ENCODE measurements at places on chromosomes 7 and 10. TPM values are rescaled to one million over a fixed set of nuclear protein-coding genes. Genes with fewer than 3 reads are reported as not detected.
A peak's percentile ranks its signal among the peaks of the same experiment; 100 is the strongest.

DNA sequence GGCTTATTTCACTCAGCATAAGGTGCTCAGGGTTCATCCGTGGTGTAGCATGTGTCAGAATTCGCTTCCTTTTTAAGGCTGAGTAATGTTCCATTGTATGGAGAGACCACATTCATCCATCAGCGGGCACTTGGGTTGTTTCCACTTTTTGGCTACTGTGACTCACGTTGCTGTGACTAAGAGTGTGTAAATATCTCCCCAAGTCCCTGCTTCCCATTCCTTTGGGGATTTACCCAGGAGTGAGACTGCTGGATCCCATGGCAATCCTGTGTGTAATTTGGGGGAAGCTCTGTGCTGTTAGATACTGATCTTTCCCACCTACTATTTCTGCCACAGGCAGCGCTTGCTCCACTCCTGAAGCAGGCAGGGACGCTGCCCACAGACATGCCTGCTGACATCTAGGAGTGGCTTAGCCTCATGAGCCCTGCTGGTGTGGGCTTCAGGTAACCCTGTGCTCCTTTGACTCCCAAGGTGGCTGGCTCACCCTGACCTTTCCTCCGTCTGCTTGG is 346.0 kb downstream of the FRMD4A start:
- peak; percentile 98 for DNase-seq

GRCh38 chr7:44063547-44063893 is 1.8 kb downstream of the PGAM2 start:
- no peak for DNase-seq

Gene HOGA1
- 0.53 TPM for total RNA-seq

- no peak for DNase-seq
These were observed 181.4 kb downstream of the CUX1 start for GRCh38 chr7:101998906-101999240.

GRCh38 chr7:158574308-158575036 is 13.2 kb downstream of the PTPRN2 start:
- DNase-seq: no peak

- DNase-seq: peak; percentile 84
These were observed 344.1 kb upstream of the PRKCQ start for GRCh38 chr10:6924166-6924565.

DNA sequence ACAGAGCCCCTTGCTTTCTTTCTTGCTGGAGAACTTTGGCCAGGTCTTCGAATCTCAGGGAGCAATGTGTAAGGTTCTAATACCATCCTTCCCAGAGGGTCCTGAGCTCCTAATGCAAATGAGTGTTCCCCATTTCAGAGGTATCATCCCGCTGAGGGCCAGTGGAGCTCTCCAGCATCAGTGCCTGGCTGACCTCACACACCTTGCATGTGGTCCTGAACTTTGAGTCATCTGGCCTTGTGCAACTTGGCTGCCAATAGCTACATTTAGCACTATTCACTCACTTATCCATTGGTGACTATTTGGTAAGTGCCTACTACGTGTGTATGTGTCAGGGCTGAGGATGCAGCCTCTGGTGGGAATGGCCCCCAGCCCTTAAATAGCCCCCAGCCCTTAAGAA is 48.4 kb upstream of the HABP2 start:
- DNase-seq: no peak

GRCh38 chr7:101104193-101104713 is 19.0 kb downstream of the TRIM56 start:
- DNase-seq: no peak

Gene MYH16
- total RNA-seq: 29.6 TPM

GRCh38 chr7:24862461-24862860 is 105.2 kb upstream of the GSDME start:
- DNase-seq: no peak

Gene AS3MT
- total RNA-seq: 0.14 TPM

Gene ZP3
- 2.5 TPM for total RNA-seq

Gene TMEM270
- total RNA-seq: 0.23 TPM

DNA sequence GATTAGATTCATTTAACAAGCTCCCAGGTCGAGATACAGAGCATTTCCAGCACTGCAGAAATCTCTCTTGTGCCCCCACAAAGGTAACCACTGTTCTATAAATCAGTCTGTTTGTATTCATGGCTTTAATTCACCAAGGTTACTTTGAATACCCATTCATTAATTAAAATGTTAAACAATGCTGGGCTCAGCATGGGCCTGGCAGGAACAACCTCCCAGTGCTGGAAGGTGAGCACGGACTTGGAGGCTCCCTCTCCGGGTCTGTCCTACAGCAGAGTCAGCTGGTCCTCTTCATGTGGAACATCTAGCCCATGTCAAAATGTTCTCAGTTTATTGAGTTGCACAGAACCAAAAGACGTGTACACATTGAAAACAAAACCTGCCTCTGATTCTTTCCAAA is 15.6 kb upstream of the EFCAB10 start:
- no peak for DNase-seq

Gene SYT15B
- total RNA-seq: not detected

DNA sequence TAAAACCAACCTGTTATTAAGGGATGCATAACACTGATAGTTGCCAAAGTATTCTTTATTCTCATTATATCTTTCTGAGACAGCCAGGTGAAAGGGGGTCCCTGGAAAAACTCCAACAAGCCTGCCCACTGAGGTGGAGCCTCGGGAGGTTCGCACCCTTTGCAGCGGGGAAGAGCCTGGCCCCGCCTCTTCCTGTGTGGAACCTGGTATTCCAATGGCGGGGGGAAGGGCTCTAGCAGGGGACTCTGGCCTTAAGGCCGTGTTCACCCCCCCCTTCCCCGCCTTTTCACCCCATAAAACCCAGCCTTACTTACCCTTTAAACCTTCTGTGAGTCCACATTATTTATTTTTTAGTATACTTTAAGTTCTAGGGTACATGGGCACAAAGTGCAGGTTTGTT is 62.4 kb upstream of the PDK4 start:
- DNase-seq: no peak

Gene PON1
- not detected for total RNA-seq

DNA sequence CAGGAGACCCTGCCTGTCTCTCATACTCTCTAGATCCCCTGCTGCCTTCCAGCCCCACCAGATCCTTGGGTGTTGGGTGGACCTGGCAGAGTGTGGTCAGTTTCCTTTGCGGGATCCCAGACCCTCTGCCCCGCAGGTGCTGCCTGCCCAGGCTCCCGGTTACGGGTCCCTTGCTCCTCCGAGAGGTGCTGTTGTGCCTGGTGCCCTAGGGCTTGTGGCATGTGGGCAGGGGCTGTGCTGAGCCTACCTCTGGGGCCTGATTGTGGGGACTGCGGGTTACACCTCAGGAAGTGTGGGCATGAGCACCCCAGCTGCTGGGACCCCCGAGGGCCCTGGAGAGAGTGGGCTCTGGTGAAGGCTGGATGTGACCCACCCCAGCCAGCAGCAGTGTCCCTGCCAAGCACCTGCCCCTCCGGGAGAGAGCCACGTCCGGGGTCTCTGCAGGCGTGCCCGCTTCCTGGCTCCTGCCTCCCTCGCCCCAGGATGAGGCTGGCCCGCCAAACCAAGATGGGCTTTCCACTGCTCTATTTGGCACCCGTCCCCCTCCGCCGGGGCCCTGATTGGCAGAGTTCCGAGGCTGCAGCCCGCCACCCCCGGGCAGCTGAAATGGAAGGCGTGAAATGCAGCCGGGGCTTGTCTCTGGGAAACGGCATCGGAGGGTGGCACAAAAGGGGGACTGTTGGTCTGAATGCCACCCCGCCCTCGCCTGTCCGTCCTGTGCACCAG is 17.0 kb downstream of the CLIP2 start:
- no peak for DNase-seq

GRCh38 chr7:233249-234035 is 41.1 kb downstream of the FAM20C start:
- no peak for DNase-seq

- DNase-seq: no peak
These were observed 298.3 kb downstream of the DNAJB6 start for GRCh38 chr7:157635148-157635500.

Gene SPDYE2B
- total RNA-seq: not detected

DNA sequence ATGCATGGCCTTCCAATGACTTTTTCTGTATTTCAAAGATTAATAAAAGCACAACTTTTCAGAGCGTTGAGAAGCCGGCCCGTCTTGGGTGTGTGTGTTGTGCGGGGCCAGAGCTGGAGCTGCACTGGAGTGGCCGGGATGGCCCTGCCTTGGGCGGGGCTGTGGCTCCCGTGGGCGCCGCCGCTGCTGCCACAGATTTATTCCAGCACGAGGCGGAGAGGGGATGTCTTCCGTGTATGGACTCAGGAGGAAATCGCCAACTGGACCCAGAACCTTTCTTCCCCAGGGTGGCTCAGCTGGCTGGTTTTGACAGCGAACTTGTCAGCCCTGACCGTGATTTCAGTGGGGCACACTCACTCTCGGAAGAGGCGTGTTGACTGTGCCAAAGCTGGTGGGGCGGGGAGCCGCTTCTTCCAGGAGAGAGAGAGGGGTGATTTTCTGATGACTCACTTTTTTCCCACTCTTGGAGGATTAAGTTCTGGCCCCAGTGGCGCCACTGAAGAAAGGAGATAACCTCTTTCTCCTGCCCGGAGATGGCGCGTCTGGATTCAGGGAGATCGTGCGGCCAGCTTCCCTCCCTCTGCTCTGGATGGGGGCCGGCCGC is 72.4 kb downstream of the DNAJB6 start:
- no peak for DNase-seq

GRCh38 chr10:77289790-77290189 is 347.8 kb downstream of the KCNMA1 start:
- DNase-seq: no peak

DNA sequence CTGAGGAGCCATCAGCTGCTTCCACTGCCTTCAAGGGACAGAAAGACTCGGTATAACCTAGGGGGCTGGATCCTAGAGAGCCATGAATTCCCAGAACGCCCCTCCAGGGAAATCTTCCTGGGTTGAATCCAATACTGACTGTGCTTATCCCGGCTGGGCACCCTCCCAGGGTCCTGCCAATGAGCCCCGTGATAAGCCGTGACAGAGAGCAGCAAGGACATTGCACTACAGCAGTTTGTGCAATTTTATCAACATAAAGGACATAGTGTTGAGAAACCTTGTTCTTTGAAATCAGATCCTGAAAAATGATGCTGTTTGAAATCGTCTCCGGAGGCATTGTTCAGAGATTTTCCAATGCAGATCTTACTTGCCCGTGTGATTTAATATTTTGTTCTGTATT is 18.8 kb downstream of the AKR1B1 start:
- no peak for DNase-seq

Gene C1QL3
- not detected for total RNA-seq

DNA sequence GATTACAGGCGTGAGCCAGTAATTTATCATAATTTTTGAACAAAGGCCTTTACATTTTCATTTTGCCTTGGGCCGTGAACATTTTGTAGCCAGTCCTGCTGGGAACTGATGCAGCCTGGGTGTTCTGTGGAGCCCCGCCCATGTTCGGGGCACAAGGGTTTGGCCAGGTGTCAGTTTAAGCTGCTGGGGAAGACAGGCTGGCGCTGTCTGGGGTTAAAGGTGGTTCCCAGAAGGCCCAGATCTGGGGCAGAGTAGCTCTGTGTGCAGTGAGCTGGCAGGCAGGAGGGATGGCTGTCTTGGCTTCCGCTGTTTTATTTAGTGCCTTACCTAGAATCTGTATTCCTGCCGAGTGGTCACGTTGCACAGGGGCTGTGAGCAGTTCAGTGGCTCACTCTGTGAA is 50.2 kb downstream of the DOCK1 start:
- DNase-seq: no peak

Gene OR2A5
- not detected for total RNA-seq

Gene GPER1
- 1.8 TPM for total RNA-seq

DNA sequence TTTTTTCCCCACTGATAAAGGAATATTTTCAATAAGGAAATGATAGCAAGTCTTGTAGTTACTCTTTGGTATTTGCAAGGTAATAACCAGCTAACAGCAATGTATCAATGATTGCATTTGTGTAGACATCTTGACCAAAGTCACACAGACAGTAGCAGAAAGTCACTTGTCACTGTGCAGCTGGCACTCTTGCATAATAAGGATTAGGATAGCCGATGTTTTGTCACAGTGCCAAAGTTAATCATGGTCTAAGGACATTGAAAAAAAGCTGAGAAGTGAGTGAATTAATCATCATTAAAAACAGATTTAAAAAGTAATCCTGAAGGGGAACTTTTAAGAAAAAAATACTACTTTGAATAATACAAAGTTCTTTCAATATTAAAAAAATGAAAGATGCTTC is 834.3 kb upstream of the C7orf33 start:
- DNase-seq: no peak

- DNase-seq: peak; percentile 74
These were observed 673.7 kb downstream of the SUGCT start for GRCh38 chr7:40808378-40808942.

DNA sequence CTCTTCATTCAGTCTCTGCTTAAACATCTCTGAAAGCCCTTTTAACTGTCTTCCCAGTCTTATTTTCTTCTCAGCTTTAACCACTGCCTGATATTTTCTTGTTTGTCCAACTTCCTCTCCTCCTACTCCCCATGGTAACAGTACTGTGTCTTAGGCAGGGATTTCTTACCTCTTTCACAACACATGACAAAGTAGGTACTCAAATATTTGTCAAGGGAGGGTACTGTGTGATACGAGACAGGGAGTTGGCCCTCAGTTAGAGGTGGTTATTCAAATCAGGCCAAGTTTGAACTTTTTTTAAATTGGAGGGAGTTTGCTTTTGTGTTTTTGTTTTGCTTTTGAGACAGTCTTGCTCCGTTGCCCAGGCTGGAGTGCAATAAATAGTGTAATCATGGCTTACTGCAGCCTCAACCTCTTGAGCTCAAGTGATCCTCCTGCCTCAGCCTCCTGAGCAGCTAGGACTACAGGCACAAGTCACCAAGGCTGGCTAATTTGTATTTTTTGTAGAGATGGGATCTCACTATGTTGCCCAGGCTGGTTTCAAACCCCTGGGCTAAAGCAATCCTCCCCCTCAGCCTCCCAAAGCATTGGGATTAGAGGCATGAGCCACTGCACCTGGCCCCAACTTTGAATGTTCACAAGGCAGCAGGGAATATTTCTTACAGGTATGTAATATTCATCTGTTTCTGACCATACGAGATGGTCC is 2.5 kb upstream of the KPNA7 start:
- DNase-seq: no peak

DNA sequence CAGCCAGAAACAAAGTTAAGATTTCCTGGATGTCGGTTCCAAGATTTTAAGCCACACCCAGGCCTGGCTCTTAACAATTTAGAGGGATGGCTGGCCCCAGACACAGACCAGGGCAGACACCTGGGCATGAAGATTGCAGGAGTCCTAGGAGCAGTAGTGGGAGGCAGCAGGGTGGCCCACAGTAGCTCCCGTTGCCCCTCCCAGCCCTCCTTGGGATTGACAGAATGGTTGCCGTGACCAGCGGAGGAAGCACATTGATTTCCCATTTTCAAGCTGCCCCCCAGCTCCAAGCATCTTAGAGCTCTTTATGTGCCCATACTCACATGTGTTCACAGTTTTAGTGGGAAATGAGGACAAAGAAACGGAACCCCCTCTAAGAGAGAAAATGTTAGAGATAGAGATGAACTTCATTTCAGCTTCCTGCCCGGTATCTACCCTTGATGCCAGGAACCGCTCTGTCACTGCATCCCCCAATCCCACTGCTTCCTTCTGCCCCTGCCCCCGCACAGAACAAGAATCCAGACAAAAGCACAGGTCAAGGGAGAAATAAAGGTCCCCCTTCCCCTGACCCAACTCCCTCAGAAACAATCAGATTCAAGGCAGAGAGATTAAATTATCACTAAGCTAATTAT is 101.1 kb downstream of the PLXNA4 start:
- DNase-seq: no peak

Gene OR13A1
- total RNA-seq: not detected

Measured in HT1080 (cell line).